ENCODE measurements at places on chromosomes 7 and 10.

- DNase-seq, result no peak
Observed at GRCh38 chr7:98399890-98400541, 874 bp downstream of the BAIAP2L1 start.

DNA sequence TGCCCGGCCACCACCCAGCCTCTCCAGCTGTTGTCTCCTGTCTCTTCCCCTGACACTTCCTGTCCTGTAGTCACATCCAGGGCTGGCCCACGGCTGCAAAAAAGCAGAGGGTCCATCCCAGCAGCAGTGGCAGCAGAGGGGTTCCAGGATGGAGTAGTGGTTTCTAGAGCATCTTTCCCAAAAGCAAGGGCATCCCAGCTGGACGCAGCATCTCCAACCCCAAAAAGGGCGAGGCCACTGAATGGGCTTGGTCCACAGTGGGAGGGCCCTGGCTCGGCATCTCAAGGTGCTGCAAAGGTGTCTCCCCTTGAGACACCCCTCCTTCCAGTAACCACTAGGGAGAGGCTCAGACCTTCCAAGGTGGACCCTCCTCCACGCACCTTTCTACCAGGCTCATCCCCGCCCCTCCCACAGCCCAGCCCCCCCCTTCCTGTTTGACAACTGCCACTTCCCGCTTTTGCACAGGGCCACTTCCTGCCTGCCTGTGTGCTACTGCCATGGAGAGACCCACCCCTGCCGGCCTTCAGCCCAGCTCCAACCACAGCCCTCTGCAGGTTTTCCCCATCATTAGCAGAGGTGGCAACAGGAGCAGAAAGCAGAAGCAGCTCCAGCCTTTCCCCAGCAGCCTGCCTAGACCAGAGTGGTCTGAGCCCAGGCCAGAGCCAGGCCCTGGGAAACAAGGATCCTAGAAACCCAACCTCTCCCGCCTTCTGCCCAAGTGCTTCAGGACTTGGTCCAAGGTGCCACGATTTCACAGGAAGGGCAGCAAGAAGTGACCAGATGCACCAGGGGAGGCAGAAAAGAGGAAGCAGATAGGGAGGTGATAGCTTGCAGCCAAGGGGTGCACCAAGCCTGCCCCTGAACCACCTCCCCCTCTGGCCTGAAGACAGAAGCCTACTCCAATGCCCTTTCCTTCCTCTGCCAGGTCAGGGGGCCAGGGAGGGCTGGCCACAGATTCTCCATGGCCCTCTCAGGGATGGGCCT, 8.6 kb downstream of the CAMK2G start:
- DNase-seq, result no peak

GRCh38 chr7:142168746-142169145, 57.2 kb downstream of the MGAM2 start:
- peak; percentile 12 for DNase-seq

DNA sequence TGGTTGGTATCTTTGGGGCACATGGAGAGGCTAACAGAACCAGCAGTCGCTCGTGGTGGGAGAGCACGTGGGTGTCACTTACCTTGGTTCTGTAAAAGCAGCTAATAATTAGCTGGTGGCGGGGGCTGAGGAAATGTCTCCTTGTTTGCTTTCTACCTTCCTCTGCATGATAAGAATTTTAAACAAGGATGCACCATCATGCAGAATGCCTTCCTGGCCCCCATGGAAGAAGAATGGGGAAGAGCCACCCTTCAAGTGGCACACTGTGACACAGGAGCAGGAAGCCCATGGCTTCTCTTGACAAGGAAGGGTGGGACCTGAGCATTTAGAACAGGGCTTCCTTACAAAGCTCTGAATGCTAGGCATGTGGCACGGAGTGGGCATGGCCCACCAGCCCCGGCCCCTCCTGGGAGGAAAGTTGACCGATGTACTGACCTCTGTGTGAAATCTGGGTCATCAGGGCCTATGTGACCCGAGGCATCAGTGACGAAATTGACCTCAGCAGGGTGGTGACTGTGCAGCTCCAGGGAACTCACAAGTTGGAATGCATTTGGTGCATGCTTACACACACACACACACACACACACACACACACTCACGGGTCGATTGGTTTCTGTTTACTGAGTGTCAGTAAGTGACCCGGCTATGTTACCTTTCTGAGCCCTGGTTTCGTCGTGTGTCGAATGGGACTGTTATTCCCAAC, 116.9 kb upstream of the ANLN start:
- DNase-seq, result no peak

DNA sequence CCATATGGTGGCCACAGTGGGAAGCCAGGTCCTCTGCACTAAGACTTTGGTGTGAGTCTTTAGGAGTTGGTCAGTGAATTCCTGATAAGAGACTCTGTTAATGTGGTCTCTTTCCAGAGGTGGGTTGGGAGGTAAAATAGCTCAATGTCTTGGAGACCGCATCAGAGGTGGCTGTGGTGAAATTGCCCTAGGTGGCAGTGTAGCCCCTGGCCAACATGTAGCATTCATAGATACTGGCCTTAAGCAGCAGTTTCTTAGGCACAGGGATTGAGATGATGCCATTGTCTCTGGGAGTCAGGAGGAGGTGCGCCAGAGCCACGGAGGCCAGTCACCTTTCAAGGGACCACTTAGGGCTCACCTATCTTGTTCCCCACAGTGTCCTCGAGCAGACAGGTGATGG, 202.8 kb downstream of the CREB5 start:
- DNase-seq, result no peak

DNA sequence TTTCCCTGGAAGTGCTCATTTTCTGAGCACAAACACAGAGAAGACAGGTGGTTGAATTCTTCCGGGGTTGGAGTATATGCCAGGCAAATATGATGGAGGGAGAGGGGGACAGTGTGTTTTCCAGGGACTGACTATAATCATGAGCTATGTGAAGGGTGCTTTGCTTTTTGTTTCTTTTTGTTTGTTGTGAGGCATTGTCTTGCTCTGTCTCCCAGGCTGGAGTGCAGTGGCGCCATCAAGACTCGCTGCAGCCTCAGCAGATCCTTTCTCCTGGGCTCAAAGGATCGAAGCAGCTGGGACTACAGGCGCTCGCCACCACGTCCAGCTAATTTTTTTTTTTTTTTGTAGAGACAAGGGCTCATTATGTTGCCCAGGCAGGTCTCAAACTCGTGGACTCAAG, 47.3 kb upstream of the CPN1 start:
- DNase-seq, result no peak

DNA sequence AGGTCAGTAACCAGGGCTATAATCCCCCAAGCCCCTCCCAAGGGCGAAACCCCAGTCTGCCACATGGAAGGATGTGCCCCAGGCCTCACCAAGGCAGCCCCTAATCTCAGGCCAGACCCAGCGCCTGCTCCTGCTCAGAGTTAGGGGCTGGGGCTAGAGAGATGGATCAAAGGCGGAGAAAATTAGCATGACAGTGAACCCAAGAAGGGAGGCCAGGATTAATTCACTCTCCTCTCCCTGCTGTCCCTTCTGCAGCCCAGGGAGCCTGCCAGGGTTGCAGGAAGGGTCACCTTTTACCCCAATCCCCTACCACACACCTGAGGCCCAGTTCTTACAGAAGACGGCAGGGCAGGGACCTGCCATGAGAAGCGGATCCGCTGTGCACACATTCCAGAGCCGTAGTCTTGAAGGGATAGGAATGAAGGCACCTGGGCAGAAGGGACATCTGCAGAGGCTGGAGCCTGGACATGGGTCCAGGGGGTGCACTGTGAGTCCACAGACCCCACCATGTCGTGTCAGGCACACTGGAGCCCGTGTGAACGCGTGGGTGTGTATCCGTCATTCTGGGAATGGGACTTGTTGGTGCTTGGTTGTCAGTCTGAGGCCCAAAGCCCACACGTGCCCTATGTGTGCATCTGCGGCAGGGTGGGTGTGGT, 11.9 kb upstream of the ZMIZ1 start:
- no peak for DNase-seq

DNA sequence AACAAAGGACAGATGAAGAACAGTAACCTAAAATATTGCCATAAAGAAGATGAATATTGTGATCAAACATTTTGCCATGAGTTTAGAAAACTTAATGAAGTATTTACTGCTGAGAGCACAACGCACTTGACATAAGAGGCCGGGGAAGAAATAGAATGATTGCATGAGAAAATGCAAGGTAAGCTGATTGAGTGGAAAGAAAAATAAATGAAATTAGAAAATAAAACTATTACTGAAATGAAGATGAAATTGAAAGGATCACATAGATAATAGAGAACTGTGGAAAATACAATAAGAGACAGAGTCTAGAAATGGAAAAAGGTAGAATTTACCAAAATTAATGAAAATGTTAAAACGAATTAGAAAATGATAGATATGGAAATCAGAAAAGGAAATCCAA, 10.1 kb downstream of the RAB18 start:
- DNase-seq, result no peak

DNA sequence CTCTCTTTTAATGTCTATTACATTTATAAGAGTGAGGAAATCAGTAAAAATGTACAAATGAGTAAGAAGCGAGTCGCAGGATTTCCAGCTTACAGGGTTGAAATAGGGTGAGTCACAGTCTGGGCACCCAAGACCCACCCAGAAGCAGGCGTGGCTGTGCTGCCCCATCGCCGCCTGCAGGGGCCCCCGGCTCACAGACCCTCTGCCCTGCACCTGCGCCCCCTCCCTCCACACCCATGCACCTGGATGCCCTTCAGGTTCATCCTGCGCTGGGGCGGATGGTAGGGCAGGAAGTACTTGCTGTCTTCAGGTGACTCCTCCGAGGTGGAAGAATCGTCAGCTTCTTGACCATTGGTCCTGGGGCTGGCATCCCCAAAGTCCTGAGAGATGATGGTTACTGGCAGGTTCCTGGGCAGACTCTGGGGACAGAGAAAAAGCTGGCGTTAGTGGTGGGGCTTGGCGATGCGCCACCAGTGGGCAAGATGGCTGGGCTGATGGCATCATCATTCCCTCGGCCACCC, 90.2 kb upstream of the GNA12 start:
- DNase-seq, result no peak

DNA sequence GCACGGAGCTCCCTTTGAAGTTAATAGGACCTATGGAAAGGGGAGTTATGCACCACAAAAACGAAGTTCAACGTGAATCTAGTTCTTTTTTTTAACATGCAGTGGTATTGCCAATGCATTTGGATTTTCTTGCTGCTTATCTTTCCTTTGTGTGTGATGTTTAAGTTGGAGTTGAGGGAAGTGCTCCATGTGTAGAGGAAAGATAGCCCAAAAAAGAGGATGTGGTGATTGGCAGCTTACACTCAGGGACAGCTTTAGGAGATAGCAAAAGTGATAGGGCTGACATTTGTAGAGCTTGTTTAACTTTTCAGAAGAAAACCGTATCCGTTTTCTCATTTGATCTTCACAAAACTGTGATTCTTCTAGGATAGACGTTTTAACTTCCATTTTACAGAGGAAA, 101.3 kb downstream of the MDFIC start:
- no peak for DNase-seq

- peak; percentile 69 for DNase-seq
Observed at GRCh38 chr10:110803830-110804338, 67.8 kb upstream of the PDCD4 start.

- DNase-seq, result no peak
Observed at GRCh38 chr10:16242446-16242845, 194.4 kb upstream of the PTER start.

DNA sequence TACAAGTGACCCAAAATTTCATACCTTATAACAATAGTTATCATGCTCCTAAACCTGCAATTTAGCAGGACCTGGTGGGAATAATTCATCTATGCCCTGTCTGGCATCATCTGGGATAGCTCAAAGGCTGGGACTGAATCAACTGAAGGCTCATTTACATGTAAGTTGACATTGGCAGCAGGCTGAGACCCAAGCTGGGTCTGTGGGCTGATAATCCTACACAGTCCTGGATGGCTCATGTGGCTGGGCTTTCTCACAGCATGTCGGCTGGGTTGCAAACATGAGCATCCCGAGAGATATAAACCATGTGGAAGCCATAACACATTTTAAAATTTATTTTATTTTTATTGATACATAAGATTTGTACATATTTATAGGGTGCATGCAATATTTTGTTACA, 19.5 kb upstream of the ABCB5 start:
- DNase-seq, result no peak

DNA sequence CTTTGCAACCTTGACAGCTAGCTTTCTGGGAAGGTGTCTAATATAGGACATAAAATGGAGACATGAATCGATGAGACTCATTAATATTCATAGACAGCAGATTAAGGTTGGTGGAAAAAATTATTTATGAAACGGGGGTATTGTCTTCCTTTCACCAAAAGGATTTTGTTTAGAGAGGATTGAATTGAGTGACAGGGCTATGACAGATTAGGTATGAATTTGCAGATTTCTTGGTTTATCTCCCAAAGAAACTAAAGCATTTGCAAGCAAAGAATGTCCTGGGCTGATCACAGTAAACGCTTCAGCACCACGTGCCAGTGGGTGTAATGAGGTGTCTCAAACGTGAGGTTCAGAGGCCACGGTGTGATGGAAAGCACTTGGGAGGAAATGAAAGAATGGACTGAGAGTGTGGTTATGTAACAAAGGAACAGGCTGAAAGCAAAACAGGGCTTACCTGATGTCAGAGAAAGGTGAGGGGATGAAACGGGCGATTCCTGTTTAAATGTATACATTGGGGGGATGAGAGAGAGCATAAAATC, 329.2 kb upstream of the NPVF start:
- DNase-seq, result no peak

DNA sequence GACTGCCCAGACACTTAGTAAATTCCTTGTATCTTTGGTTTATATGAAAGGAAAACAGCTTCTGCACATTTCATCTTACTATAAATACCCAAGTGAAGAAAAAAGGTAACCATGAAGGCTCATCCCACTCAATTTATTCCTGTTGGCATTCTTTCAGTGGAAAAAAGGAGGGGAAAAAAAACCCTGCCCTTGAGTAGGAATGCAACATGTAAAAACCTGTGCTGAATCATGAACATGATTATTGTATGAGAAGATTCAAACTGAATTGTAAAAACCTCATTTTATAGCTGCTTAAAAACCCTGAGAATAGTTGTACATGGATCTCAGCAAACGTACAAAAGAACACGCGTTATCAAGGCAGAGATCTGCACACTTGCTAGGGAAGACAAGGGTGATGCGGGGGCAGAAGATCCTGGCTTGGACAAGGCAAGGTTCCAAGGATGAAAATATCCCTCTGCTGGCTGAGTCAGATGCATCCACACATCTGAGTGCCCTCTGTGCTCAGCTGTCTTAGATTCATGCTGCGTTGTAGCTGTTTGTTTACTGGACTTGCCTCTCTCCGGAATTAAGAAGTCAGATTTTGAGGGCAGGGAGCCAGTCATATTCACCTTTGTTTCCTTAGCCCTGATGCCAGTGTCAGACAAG, 658.2 kb downstream of the PARD3 start:
- peak; percentile 31 for DNase-seq

DNA sequence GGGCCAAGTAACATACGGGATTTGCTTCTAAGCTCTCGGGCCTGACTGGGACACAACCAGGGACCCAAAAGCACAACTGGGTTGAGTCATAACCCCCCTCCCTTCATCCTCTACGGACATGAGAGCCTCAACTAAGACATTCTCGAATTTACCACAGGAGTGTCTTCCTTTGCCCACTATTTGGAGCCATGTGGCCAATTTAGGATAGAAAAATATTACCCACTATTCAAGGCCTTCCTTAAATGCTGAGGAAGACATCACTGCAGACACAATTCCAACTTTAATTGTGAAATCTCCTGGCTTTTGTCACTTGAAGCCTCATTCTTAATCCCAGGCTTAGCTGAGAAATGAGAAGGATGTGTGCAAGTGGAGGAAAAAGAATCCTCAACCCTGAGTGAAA, 11.8 kb downstream of the CTBP2 start:
- DNase-seq, result no peak

- DNase-seq, result no peak
Observed at GRCh38 chr10:60434418-60435046, 44.9 kb upstream of the ANK3 start.

- no peak for DNase-seq
Observed at GRCh38 chr10:88858491-88858890, 6.8 kb upstream of the ANKRD22 start.

All from hepatic stellate cell (primary cell).